ENCODE measurements at places on chromosomes 2 and 18. TPM values are rescaled to one million over a fixed set of nuclear protein-coding genes. Genes with fewer than 3 reads are reported as not detected.
A peak's percentile ranks its signal among the peaks of the same experiment; 100 is the strongest.

- no peaks in the 10 kb centered on the region for H3K36me3 ChIP-seq
- H3K27me3 ChIP-seq = no peaks in the 10 kb centered on the region
- no peaks in the 10 kb centered on the region for H3K4me1 ChIP-seq
- H3K27ac ChIP-seq = no peak overlapping the region
Observed at GRCh38 chr2:225842939-225843338, 443.4 kb downstream of the NYAP2 start.

GRCh38 chr2:47088371-47089082 lies 66.6 kb downstream of the STPG4 start:
- peak overlapping the region; percentile 28 for H3K27ac ChIP-seq
- H3K36me3 ChIP-seq = no peaks in the 10 kb centered on the region
- no peak for DNase-seq
- peaks cover 35% of the 10 kb centered on the region for H3K4me1 ChIP-seq
- no peaks in the 10 kb centered on the region for H3K27me3 ChIP-seq
- H3K4me3 ChIP-seq = no peak overlapping the region

DNA sequence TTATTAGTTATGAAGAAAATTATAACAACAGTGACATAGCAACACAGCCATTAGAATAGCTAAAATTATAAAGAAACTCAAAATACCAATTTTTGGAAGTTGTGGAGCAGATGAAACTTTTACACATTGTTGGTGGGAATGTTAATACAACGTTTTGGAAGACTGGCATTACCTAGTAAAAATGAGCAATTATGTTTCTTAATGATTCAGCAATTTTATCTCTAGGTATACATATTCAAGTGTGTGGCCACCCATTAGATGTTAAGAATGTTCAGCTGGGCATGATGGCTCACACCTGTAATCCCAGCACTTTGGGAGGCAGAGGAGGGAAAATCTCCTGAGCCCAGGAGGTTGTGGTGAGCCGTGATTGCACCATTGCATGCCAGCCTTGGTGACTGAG lies 78.8 kb downstream of the INSIG2 start:
- H3K36me3 ChIP-seq = no peaks in the 10 kb centered on the region
- no peaks in the 10 kb centered on the region for H3K4me1 ChIP-seq
- no peak overlapping the region for H3K4me3 ChIP-seq
- DNase-seq = no peak

- H3K4me3 ChIP-seq = no peak overlapping the region
- DNase-seq = no peak
- H3K27me3 ChIP-seq = no peaks in the 10 kb centered on the region
- H3K36me3 ChIP-seq = no peaks in the 10 kb centered on the region
- H3K27ac ChIP-seq = no peak overlapping the region
Observed at GRCh38 chr2:123614596-123614995, 410.5 kb upstream of the CNTNAP5 start.

GRCh38 chr2:104430359-104430740 lies 423.6 kb upstream of the POU3F3 start:
- H3K36me3 ChIP-seq = no peaks in the 10 kb centered on the region
- no peak overlapping the region for H3K27ac ChIP-seq
- no peaks in the 10 kb centered on the region for H3K27me3 ChIP-seq

GRCh38 chr2:42102024-42102590 lies 54.3 kb downstream of the PKDCC start:
- H3K27ac ChIP-seq = peak overlapping the region; percentile 92
- no peaks in the 10 kb centered on the region for H3K36me3 ChIP-seq
- no peaks in the 10 kb centered on the region for H3K27me3 ChIP-seq
- H3K4me1 ChIP-seq = peaks cover 53% of the 10 kb centered on the region
- peak; percentile 94 for DNase-seq

DNA sequence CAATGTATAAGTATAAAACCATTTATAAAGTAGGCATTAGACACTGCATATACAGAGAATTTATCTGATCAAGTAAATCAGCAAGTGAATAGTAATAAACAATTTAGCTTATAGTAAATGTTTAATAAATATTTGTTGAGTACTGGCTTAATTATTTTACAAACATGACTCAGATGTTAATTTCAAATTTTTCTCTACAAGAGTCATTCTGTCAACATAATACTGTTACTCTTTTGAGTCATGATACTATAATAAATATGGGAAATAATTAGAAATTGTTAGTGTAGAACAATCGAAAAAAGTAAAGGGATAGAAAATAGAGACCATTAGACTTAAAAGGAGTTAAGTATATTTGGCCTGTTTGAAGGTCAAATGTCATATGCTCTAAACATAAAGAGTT lies 133.6 kb upstream of the MC4R start:
- H3K36me3 ChIP-seq = no peaks in the 10 kb centered on the region
- no peaks in the 10 kb centered on the region for H3K4me1 ChIP-seq
- no peaks in the 10 kb centered on the region for H3K27me3 ChIP-seq
- H3K27ac ChIP-seq = no peak overlapping the region
- H3K4me3 ChIP-seq = no peak overlapping the region
- no peak for DNase-seq

GRCh38 chr18:70973626-70974025 lies 684.8 kb downstream of the SOCS6 start:
- no peaks in the 10 kb centered on the region for H3K4me1 ChIP-seq
- H3K27me3 ChIP-seq = no peaks in the 10 kb centered on the region
- H3K27ac ChIP-seq = no peak overlapping the region
- H3K4me3 ChIP-seq = no peak overlapping the region
- no peaks in the 10 kb centered on the region for H3K36me3 ChIP-seq

DNA sequence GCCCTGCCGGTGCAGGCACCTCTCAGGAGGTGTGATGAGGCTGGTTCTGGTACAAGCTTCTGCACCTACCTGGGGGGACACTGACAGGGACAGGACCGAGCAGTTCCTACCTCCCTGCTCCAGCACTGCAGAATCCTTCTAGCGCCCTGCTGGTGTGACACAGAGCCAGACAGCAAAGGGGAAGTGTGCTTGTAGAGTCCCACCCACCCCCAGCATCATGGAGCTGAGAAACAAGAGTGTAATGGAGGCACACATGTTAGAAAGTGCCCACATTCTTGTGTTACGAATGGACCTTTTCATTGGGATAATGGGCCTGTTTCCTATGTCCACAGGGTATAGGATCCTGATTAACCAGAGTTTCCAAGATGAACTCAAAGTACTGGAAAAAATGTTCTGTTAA lies 38.3 kb downstream of the OXER1 start:
- no peak overlapping the region for H3K27ac ChIP-seq
- H3K4me1 ChIP-seq = peaks cover 19% of the 10 kb centered on the region
- no peak overlapping the region for H3K4me3 ChIP-seq
- H3K36me3 ChIP-seq = no peaks in the 10 kb centered on the region

GRCh38 chr2:57111531-57111930 lies 927.7 kb downstream of the CCDC85A start:
- H3K4me1 ChIP-seq = no peaks in the 10 kb centered on the region
- no peak for DNase-seq
- H3K4me3 ChIP-seq = no peak overlapping the region
- H3K36me3 ChIP-seq = no peaks in the 10 kb centered on the region
- no peaks in the 10 kb centered on the region for H3K27me3 ChIP-seq

GRCh38 chr18:75679331-75679730 lies 251.8 kb upstream of the SMIM21 start:
- no peaks in the 10 kb centered on the region for H3K36me3 ChIP-seq
- H3K27ac ChIP-seq = no peak overlapping the region
- no peaks in the 10 kb centered on the region for H3K4me1 ChIP-seq

DNA sequence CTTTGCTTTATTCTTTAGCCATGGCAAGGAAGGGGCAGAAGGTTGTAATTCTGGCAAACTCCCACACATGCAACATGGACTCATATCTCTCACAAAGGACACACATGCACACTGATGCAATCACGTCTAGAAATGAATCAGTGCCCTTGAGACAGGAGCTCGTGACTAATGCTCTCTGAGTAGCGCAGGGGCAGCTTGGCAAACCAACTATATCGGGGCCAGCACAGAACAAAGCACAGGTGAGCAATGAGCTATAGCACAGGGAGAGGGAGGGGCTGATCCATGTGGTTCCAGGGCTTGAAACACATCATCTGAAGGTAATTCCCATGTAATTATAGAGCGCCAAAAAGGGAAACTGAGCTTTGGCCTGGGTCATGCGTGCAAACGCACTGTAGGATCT lies 165.2 kb upstream of the KLF7 start:
- DNase-seq = peak; percentile 79
- peaks cover 43% of the 10 kb centered on the region for H3K4me1 ChIP-seq
- H3K27ac ChIP-seq = no peak overlapping the region
- H3K27me3 ChIP-seq = no peaks in the 10 kb centered on the region

DNA sequence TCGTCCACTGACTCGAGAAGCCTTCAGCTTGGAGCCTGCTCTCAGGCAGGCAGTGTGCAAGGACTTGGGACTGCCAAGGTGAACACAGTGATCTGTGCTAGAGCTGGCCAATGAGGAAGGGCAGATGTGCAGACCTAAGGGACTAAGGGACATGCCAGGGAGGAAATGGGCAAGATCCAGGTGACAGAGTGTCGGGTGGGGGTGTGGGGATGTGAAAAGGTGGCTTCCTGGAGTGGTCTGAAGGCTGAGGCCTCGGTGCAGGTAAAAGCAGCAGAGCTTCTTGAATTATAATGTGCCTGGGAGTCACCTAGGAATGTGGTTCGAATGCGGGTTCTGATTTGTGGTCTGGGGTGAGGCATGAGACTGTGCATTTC lies 42.0 kb downstream of the STEAP3 start:
- no peaks in the 10 kb centered on the region for H3K36me3 ChIP-seq
- H3K27ac ChIP-seq = no peak overlapping the region
- no peaks in the 10 kb centered on the region for H3K4me1 ChIP-seq
- H3K27me3 ChIP-seq = no peaks in the 10 kb centered on the region

- peaks cover 45% of the 10 kb centered on the region for H3K4me1 ChIP-seq
- DNase-seq = no peak
- H3K36me3 ChIP-seq = no peaks in the 10 kb centered on the region
- peak overlapping the region; percentile 60 for H3K4me3 ChIP-seq
Observed at GRCh38 chr2:66575625-66576310, 140.8 kb downstream of the MEIS1 start.

- peaks cover 4% of the 10 kb centered on the region for H3K4me1 ChIP-seq
- H3K36me3 ChIP-seq = no peaks in the 10 kb centered on the region
- DNase-seq = no peak
- no peak overlapping the region for H3K27ac ChIP-seq
- no peaks in the 10 kb centered on the region for H3K27me3 ChIP-seq
- no peak overlapping the region for H3K4me3 ChIP-seq
Observed at GRCh38 chr2:101790416-101790815, 92.9 kb downstream of the MAP4K4 start.

DNA sequence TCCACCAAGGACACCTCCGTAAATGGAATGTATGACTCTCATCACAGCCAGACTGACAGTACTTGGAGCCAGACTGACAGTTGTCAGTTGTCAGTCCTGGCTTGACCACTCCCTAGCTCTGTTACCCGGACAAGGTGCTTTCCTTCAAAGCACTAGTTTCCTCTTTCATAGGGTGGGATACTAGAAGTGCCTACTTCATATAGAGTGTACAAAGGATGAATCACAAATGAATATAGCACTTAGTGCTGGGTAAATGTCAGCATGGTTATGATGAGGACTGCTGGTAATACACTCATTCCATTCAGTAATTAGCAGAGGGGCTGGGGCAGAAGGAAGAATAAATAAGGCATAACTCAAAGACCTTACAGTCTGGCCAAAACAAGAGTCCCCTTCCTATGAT lies 91.4 kb downstream of the ARL4C start:
- no peaks in the 10 kb centered on the region for H3K36me3 ChIP-seq
- no peaks in the 10 kb centered on the region for H3K27me3 ChIP-seq
- H3K4me3 ChIP-seq = no peak overlapping the region
- DNase-seq = no peak

- no peaks in the 10 kb centered on the region for H3K4me1 ChIP-seq
- no peaks in the 10 kb centered on the region for H3K36me3 ChIP-seq
- no peak overlapping the region for H3K27ac ChIP-seq
- H3K27me3 ChIP-seq = no peaks in the 10 kb centered on the region
- no peak for DNase-seq
Observed at GRCh38 chr2:108927936-108928659, 60.9 kb downstream of the EDAR start.

GRCh38 chr2:160695402-160696086 lies 201.9 kb upstream of the RBMS1 start:
- H3K4me3 ChIP-seq = no peak overlapping the region
- H3K27ac ChIP-seq = no peak overlapping the region
- DNase-seq = no peak
- H3K36me3 ChIP-seq = no peaks in the 10 kb centered on the region
- no peaks in the 10 kb centered on the region for H3K27me3 ChIP-seq

DNA sequence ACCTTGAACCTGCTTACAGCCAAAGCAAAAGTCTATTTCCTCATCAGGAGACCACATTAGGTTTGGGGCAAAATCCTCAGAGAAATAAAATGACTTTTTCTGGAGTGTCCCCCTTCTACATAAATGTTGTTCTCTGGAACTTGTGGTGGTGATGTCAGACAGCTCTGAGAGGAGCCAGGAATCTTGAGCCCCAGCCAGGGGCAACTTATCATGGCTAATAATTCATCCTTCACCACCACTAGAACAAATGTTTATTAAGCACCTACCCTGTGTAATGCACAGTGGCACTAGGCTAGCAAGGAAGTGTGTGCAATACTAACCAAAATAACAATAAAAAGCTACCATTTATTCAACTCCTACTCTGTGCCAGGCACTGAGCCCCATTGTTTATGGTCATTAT lies 9.0 kb upstream of the BMP10 start:
- H3K4me3 ChIP-seq = no peak overlapping the region
- H3K4me1 ChIP-seq = no peaks in the 10 kb centered on the region
- no peak for DNase-seq
- H3K36me3 ChIP-seq = no peaks in the 10 kb centered on the region
- no peak overlapping the region for H3K27ac ChIP-seq
- no peaks in the 10 kb centered on the region for H3K27me3 ChIP-seq

- H3K4me1 ChIP-seq = no peaks in the 10 kb centered on the region
- no peaks in the 10 kb centered on the region for H3K27me3 ChIP-seq
- H3K36me3 ChIP-seq = no peaks in the 10 kb centered on the region
- no peak overlapping the region for H3K4me3 ChIP-seq
Observed at GRCh38 chr18:45528712-45529336, 86.5 kb upstream of the SLC14A2 start.

DNA sequence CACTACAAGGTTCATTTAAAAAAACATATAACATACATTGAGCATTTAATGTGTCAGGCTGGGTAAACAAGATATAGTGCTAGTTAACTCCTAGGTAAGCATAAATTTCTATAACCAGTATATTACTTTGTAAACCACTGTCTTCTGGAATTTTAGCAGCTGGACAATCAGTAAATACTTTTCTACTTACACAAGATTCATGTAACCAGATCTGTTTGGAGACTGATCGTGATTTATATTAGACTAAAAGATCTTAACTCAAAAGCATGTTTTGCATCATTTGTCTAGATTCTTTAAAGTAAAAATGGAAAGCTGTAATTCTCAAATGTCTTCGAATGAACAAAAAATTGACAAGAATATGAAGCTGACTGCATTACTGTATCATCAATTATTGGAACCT lies 941 bp upstream of the SGO2 start:
- peak overlapping the region; percentile 71 for H3K4me3 ChIP-seq
- H3K27ac ChIP-seq = no peak overlapping the region
- H3K36me3 ChIP-seq = no peaks in the 10 kb centered on the region

CTAGE1 gene
- total RNA-seq = not detected

CD302 gene
- 36.7 TPM for total RNA-seq

AQP12A gene
- total RNA-seq = not detected

MYO1B gene
- 311 TPM for total RNA-seq

CAPN10 gene
- 38.7 TPM for total RNA-seq

CXCR1 gene
- total RNA-seq = 1.3 TPM

C2orf81 gene
- 2.6 TPM for total RNA-seq

IL36B gene
- not detected for total RNA-seq

CPLX4 gene
- not detected for total RNA-seq

GPAT2 gene
- not detected for total RNA-seq

POTEC gene
- total RNA-seq = not detected

EIF4E2 gene
- 96.4 TPM for total RNA-seq

LHCGR gene
- not detected for total RNA-seq

LDLRAD4 gene
- total RNA-seq = 23.7 TPM

PXDN gene
- total RNA-seq = 37.1 TPM
